ENCODE measurements at places on chromosomes 12 and 14.

GRCh38 chr14:63147018-63147417 lies 57.2 kb upstream of the RHOJ start:
- H3K4me1 ChIP-seq: no peaks in the 10 kb centered on the region
- DNase-seq: no peak
- peaks cover 2% of the 10 kb centered on the region for H3K36me3 ChIP-seq
- no peak overlapping the region for H3K27ac ChIP-seq
- H3K4me3 ChIP-seq: no peak overlapping the region

- H3K4me1 ChIP-seq: peaks cover 2% of the 10 kb centered on the region
- H3K4me3 ChIP-seq: no peak overlapping the region
- DNase-seq: no peak
- H3K27ac ChIP-seq: no peak overlapping the region
Measured at GRCh38 chr12:111448266-111448830, 42.6 kb downstream of the SH2B3 start.

DNA sequence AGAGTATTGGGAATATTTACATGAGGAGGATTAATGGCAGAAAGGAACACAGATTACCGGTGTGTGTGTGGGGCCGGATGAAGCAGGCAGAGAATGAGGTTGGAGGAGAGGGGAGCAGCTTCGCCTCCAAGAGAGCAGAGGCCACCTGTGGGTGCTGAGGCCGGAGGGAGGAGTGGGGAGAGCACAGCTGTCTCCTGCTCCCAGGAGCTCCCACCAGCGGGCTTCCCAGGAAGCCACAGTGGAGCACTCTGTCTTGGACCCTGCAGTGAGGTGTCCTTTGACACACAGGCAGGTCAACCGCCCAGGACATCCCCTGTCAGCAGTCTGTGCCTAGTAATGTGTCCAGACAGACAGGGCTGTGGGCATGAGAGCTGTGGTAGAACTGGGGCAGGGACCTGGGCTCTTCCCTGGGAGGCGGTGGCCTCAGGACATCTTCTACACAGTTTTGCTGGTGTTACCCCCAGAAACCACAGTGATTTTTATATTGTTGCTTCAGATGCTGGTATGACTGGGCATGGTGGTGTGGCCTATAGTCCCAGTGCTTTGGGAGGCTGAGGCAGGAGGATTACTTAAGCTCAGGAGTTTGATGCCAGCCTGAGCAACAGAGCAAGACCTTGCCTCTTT lies 18.5 kb upstream of the AMN start:
- H3K27ac ChIP-seq: no peak overlapping the region
- no peaks in the 10 kb centered on the region for H3K27me3 ChIP-seq
- DNase-seq: no peak
- no peak overlapping the region for H3K4me3 ChIP-seq
- peaks cover 32% of the 10 kb centered on the region for H3K36me3 ChIP-seq

DNA sequence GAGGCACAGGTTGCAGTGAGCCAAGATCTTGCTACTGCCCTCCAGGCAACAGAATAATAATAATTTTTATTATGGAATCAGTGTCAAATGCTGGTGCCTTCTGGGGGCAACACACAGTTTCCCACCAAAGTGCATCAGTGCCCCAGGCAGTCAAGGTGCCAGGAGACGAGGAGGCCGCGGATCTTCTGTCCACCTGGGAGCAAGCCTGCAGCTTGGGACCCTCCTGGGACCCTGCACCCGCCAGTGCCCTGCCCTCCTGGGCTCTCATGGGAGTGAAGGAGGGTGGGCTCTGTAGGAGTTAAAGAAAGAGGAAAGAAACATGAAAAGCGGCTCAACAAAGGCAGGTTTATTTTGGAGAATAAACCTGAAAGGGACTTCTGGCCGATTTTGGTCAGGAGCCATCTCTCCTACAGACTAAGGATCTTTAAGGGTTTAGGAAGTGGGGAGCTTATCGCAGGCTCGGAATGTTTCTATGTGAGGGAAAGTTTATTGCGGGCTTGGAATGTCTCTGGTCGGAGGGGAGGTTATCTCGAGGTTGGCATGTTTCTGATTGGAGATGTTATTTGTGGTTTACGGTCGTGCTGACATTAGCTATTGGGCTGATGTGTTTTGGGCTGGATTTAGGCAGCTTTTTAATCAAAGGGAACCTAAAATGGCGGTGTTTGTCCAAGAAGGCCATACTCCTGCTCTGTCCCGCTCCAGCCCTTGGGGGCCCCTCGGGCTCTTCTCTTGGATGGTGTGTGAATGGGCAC lies 1.1 kb upstream of the ASPG start:
- peaks cover 38% of the 10 kb centered on the region for H3K27me3 ChIP-seq
- peak overlapping the region; percentile 5 for H3K4me3 ChIP-seq
- peak overlapping the region; percentile 60 for H3K27ac ChIP-seq
- H3K4me1 ChIP-seq: peaks cover 17% of the 10 kb centered on the region
- H3K36me3 ChIP-seq: no peaks in the 10 kb centered on the region
- no peak for DNase-seq

GRCh38 chr12:27472604-27473003 lies 26.1 kb downstream of the SMCO2 start:
- peaks cover 12% of the 10 kb centered on the region for H3K36me3 ChIP-seq
- H3K4me1 ChIP-seq: peaks cover 15% of the 10 kb centered on the region
- DNase-seq: no peak
- H3K27me3 ChIP-seq: no peaks in the 10 kb centered on the region
- no peak overlapping the region for H3K27ac ChIP-seq

DNA sequence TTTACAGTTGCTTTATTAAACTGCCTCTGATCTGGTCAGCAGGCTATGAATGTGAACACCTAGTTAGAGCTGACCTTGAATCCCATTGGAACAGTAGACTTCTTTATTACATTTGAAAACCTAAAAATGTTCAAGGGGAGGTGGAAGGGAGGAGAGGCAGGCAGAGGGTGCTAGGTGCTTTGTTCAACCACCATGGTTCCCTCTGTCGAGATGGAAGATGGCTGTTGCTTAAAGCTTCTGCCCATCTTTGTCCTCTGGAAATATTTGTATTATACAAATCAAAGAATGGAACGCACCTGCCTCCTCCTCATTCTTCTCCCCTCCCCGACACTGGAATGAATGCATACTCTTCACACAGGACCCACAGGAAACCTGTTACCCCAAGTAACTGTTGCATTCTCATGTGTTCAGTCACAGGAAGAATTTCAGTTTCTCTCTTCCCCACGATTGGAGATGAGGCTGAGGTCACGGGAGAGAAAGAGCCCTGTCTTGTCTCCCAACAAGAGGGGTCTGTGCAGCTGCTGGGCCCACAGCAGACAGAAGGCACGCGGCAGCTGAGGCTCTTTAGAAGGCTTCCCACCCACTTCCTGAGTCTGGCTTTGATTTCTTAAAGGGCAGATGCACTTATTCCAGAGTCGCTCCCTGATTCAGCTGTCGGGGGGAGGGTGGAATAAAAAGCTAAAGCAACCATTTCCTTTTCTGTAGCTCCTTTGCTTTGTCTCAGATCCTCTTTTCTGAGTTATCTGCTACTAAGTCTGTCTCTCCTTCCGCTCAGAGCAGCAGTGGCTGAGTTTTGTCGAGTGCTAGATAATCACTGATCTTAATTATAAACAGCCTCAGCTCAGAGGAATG lies 217.9 kb upstream of the BTG1 start:
- peaks cover 23% of the 10 kb centered on the region for H3K4me1 ChIP-seq
- H3K4me3 ChIP-seq: no peak overlapping the region
- no peaks in the 10 kb centered on the region for H3K36me3 ChIP-seq
- H3K27me3 ChIP-seq: no peaks in the 10 kb centered on the region
- DNase-seq: no peak

GRCh38 chr14:74702293-74702692 lies 10.6 kb downstream of the AREL1 start:
- H3K4me1 ChIP-seq: no peaks in the 10 kb centered on the region
- H3K27ac ChIP-seq: no peak overlapping the region
- no peak for DNase-seq
- peaks cover 24% of the 10 kb centered on the region for H3K36me3 ChIP-seq
- H3K4me3 ChIP-seq: no peak overlapping the region

GRCh38 chr14:22699801-22700564 lies 55.8 kb upstream of the OR6J1 start:
- no peak for DNase-seq
- H3K4me1 ChIP-seq: no peaks in the 10 kb centered on the region
- no peak overlapping the region for H3K27ac ChIP-seq
- peaks cover 34% of the 10 kb centered on the region for H3K27me3 ChIP-seq
- H3K4me3 ChIP-seq: no peak overlapping the region
